Activated naive CD4-positive, alpha-beta T cell (primary cell): ENCODE measurements at places on chromosomes 3 and 15.

GRCh38 chr3:182981038-182981380, 671 bp upstream of the DCUN1D1 start:
- DNase-seq, result no peak

- DNase-seq, result no peak
Measured at GRCh38 chr15:101723171-101723873, 951 bp downstream of the TARS3 start.

- no peak for DNase-seq
Measured at GRCh38 chr3:74000725-74001124, 376.0 kb upstream of the PDZRN3 start.

GRCh38 chr3:191901741-191902140, 440.8 kb downstream of the PYDC2 start:
- DNase-seq, result no peak

- DNase-seq, result no peak
Measured at GRCh38 chr3:19688767-19689166, 245.2 kb downstream of the EFHB start.

DNA sequence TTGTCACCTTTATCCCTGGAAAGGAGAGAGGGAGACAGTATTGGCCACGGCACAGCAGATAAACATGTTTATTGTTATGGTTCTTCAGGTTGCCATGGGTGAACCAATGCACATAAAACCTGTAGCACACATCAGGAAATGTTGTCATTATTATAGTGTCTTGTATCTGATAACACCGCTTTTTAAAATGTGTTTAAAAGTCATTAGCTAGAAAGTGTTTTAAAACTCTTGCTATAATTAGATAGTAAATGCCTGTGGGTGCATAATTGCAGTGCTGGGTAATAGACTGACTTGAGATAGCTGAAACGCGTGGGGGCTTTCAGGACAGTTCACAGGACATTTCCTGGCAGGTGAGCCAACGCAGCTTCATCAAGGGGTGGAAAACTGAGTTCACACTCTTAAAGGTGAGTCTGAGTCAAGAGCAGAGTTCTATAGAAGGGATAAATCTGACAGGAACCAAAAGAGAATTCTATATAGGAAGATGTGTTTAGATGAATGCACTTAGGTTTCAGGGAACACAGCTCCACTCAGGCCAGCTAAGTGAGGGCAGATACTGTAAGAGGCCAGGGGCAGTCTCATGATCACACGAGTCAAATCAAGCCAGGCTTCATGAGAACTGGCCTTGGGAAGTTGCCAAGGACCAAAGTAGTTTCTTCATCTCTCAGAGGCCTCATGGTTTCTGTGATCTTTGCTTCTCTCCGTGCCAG, 35.6 kb upstream of the PPP4R2 start:
- DNase-seq, result no peak

- no peak for DNase-seq
Measured at GRCh38 chr3:9947025-9947995, 4.9 kb downstream of the PRRT3 start.

DNA sequence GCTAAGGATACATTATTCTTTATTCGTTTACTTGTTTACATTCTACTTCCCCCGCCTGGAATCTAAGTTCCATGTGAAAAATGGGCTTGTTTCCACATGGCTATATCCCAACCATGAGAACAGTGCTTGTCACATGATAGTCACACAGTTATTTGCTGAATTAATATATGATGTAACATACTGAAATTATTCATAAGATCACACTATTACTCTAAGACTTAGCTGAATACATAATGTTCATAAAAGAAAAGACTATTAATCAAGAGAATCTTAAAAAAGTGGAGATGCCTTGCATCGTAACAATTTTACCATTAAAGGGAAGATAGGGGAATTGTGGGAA, 6.5 kb downstream of the PBRM1 start:
- no peak for DNase-seq

GRCh38 chr15:45401665-45402161, 23.4 kb upstream of the GATM start:
- DNase-seq, result no peak

DNA sequence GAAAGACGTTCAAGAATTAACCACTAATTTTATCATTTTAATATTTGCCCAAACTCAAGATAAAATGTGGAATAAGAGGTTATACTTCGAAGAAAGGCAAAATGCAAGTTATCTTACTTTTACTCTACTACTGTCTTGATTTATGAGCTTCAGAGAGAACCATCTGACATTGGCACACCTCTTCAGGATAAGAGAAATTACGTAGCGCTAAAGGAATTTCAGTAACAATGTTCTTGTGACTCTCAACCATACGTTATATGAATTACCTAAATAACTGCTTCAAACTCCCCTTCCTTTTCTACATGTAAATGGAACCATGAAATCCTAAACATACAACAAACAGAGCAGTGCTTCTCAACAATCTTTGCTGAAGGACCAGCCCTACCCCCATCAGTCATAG, 96.8 kb downstream of the ZNF385D start:
- no peak for DNase-seq

GRCh38 chr3:116057400-116058006, 387.8 kb downstream of the LSAMP start:
- DNase-seq, result no peak

GRCh38 chr3:177426878-177427495, 229.7 kb upstream of the TBL1XR1 start:
- DNase-seq, result no peak

DNA sequence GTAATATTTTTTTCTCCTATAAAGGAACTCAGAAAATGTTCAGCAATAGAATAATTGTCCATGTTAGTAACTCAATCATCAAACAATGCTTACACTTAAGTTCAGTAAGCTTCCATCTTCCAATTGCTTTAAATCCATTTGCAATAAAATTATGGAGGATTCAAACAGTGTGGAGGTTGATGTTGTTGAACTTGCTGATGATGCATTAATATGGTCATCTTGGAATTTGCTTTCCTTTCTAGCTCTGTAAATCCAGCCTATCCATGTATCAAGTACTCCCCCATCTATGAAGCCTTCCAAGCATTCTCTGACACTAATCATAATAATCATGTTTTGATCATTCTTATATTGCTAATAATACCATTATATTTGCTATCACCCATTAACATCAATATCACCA, 378.4 kb upstream of the CNTN3 start:
- DNase-seq, result no peak

GRCh38 chr3:196220991-196221390, 4.7 kb downstream of the SLC51A start:
- DNase-seq, result no peak

DNA sequence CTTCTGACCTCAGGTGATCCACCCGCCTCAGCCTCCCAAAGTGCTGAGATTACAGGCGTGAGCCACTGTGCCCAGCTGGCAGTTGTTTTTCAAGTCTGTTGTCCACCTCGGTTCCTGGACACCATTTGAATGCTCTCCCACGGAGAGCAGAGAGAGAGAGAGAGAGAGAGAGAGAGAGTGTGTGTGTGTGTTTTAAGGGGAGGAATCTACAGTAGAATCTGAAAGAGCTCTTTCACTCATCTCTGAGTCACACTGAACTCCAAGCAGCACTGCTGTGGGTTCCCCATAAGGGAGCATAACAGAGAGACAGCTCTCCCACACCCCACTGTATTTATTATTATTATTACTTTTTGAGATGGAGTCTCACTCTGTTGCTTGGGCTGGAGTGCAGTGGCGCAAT, 156.6 kb downstream of the RPLP1 start:
- DNase-seq, result no peak

DNA sequence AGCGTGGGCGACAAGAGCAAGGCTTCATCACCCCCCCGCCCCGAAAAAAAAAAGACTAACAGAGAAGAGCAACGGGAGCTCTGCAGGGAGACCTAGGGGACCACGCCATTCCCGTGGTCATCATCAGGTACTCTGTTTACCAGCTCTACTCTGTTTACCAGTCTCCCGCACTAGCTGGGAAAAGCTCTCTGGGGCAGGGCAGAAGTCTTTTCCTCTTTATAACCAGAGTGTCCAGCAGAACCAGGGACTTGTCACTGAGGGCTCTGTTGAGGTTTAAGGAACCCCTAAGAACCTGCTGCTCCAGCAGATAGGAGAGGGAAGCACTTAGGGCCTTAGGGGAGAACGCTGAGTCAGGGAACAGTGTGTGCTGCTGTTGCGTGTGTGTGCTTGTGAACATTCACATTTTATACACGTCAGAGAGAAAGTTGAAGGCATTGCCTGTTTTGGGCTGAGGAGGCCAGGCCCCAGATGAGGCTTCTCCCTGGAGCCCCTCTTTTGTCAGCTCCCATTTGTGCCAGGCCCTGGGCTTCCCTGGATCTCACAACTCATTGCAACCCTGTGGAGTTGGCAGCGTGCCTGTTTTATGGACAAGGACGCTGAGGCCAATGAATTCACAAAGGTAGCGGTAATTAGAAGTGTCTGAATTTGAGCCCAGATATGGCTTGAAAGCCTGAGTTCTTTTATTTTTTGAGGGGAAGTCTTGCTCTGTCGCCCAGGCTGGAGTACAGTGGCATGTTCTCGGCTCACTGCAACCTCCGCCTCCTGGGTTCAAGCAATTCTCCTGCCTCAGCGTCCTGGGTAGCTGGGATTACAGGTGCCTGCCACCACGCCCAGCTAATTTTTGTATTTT, 24.2 kb upstream of the ERICH6 start:
- no peak for DNase-seq

GRCh38 chr15:90624278-90624981, 92.7 kb upstream of the BLM start:
- DNase-seq, result no peak

- no peak for DNase-seq
Measured at GRCh38 chr15:51117270-51117669, 22.6 kb upstream of the TNFAIP8L3 start.

- no peak for DNase-seq
Measured at GRCh38 chr15:31359702-31360111, 33.1 kb downstream of the KLF13 start.

- no peak for DNase-seq
Measured at GRCh38 chr3:172573422-172573821, 50.2 kb upstream of the TNFSF10 start.

DNA sequence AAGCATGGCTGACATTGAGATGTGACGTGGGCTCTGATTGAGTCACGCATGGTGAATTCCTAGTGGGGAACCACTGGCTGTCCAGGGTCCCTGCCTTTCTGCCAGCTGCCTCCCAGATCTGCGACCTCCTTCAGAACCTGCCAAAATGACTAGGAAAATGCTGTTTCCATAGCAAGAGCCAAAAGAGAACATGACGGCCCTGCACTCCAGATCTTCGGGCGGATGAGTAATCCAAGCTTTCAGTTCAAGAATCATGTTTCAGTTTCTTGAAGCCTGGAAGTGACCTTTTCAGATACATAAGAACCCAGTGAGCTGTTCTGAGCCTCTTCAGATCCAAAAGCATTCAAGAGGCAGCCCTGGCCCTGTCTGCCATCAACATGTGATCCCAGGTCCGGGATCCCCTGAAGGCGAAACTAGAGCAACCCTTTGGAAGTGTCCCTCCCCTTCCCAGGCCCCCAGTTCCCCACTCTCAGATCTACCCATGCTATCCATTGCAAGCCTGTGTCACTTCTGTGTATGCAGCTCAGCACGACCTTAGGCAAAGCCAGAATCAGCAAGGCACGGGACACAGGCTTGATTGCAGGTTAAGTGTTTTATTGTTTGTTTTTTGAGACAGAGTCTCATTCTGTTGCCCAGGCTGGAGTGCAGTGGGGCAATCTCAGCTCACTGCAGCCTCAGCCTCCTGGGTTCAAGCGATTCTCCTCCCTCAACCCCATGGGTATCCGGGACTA, 19.7 kb downstream of the ANKRD63 start:
- DNase-seq, result no peak

DNA sequence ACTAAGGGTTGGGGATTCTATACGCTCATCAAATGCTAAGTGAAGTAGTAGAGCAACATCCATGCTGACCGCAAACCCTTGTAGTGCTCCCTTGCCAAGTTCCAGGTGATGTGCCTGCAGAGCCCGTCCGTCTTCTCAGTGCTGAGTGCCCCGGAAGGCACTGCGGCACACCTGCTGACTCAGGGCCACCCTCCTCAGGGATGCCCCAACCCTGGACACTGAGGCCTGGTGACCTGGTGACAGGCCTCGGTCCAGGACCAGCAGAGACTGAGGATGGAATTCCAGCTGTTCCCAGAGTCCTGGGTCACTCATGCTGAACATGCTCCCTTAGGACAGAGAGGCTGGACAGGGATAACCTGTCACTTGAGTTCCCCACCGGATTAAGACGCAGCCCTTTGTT, 422.5 kb downstream of the OCA2 start:
- no peak for DNase-seq

- no peak for DNase-seq
Measured at GRCh38 chr3:150912501-150912900, 7.3 kb upstream of the MINDY4B start.

- no peak for DNase-seq
Measured at GRCh38 chr3:63992516-63993209, 30.6 kb downstream of the PSMD6 start.

DNA sequence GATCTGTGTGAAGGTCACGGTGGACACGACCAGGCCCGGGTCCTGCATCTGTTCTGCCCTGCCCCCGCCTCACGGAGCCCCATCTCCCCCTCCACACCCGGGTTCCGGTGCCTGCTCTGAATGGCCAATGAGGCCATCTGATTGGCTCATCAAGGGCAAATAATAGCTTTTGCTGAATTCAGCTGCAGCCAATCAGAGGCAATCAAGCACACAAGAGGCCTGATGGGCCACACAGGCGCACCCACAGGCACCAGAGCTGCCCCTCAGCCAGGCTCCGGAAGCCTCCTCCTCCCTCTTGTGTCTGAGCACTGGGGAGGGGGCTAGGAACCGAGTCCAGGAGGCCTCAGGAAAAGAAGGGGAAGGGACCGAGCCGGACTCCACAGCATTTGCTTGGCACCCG, 49.5 kb downstream of the CACNA2D2 start:
- no peak for DNase-seq

DNA sequence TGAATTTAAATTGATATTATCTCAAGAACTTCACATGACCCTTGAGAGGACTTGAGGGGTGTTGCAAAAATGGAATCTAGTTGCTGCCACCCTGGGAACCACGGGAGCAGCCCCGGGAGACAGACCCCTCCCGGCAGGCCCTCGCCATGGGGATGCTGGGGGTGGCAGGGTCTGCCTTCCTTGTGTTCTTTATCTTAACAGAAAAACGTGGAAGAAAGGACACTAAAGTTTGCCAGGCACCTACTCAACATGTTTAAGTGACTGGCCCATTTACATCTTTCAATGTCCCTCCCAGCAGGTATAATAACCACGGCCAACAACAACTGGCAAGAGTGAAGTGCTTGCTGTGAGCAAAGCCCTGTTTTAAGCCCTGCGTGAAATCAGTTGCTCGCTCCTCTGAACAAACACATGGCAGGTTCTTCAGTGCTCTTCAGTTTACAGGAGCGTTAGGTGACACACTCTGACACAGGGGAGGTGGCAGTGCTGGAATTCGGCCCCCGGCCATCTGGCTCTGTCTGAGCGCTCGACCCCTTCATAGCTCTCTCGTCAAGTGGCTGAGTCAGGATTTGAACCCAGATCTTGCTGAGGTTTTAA, 112.5 kb downstream of the ASB7 start:
- DNase-seq, result no peak

- DNase-seq, result no peak
Measured at GRCh38 chr3:180624714-180625113, 22.8 kb downstream of the TTC14 start.

GRCh38 chr3:54756330-54756731, 171.5 kb downstream of the LRTM1 start:
- DNase-seq, result no peak
